ENCODE measurements at places on chromosomes 12 and 14.

DNA sequence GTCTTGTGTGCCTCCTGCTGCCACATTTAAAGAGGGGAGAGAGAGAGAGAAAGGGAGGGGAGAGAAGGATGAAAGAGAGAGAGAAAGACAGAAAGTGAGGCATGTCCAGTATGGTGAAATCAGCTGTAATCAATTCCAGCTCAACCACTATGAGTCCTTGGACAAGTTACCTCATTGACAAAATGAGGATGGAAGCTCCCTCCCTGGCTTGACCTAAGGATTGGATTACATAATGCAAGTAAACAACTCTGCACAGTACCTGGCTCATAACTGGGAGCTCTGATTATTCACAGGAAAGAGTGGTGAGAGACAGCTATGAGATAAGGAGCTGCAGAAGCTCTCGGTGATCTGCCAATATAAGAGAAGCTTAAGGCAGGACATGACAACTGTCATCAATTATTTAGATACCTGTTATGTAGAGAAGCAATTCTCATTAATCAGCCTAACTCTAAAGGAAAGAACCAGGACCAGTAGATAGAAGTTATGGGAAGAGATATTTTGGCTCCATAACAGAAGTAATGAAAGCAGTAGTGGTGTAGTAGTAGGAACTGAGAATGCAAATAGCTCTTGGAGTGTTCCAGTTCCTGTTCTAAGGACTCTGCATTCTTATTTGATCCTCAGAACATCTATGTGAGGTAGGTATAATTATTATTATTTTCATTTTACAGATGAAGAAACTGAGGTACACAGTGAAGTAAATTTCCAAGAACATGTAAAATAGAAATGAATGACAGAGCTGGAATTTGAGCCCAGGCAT is 791.6 kb downstream of the DIO2 start:
- no peak for DNase-seq

GRCh38 chr12:132740313-132740646 is 21.4 kb downstream of the ANKLE2 start:
- DNase-seq, result no peak

GRCh38 chr12:20629414-20630156 is 65.5 kb upstream of the SLCO1C1 start:
- DNase-seq, result no peak

- no peak for DNase-seq
Measured at GRCh38 chr12:32030151-32030550, 70.9 kb downstream of the RESF1 start.

DNA sequence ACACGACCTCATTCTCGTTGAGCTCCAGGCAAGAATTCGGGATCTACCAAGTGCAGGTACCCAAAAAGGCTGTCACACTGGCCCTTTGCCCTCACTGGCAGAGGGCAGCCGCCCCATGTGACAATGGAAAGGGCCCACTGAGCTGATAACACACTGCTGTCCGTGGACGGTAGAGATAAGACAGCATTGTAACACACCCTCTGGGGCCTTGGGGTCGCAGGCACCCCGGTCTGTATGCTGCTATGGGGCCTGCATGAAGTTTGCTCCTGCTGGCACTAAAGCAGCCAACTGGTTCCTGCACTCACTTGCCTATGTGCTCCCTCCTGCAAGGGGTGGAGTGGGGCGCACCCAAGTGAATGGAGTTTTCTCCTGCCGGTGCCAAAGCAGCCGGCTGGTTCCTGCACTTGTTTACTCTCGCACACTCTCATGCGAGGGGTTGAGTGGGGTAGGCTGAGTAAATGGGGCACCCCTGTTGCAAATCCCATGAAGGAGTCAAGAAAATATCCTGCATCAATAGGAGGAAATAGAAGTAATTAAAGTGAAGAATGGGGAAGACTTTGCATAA is 477.9 kb downstream of the ATP23 start:
- no peak for DNase-seq

DNA sequence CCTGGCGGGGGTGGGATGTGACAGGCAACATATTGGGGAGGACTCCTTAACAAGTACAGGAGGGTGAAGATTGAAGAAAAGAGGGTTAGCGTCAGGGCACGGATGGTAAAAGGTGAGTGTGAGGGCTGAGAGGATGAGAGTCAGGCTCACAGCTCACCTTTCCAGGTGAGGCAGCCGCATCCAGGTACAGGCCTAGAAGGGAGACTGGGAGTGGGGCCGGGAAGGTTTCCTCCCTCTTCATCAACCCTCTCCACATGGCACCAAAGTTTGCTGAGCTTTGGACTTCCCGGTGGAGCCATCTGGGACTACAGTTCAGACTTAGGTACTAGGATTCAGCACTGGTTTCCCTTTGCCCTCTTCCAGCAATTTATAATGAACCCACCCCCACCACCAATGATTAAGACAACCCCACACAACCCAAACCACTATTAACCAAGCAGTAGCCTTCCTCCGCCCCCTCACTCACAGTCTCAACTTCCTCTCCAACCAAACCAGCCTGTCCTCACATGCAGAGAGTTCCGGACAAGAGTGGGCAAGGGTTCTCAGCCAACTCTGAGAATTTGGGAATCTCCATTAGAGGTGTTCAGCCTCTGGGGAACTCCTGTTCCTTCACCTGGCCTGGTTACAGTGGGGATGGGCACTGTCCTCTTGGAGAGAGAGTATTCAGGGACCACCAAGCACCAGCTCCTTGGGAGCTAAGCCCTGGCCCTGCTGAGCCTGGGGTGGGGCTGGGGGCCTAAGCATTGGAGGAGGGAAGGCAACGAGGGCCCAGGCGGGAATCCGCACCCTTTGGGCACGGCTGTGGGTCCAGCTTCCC is 2.4 kb upstream of the HOXC4 start:
- no peak for DNase-seq

DNA sequence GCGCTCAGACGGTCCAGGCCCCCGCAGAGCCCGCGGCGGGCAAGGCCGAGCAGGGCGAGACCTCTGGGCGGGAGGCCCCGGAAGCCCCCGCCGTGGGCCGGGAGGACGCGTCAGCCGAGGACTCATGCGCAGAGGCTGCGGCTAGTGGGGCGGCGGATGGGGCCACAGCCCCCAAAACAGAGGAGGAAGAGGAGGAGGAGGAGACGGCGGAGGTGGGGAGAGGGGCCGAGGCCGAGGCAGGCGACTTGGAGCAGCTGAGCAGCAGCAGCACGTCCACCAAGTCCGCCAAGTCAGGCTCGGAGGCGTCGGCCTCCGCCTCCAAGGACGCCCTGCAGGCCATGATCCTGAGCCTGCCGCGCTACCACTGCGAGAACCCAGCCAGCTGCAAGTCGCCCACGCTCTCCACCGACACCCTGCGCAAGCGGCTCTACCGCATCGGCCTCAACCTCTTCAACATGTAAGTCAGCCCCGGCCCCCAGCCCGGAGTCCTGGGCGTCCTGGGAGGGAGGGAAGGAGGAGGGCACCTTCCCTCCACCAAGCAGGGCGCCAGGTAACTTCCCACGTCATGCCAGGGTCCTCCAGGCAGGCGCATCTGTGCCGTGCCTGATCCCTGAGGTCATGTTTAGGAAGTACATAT is 72.4 kb downstream of the IQSEC3 start:
- DNase-seq, result no peak

DNA sequence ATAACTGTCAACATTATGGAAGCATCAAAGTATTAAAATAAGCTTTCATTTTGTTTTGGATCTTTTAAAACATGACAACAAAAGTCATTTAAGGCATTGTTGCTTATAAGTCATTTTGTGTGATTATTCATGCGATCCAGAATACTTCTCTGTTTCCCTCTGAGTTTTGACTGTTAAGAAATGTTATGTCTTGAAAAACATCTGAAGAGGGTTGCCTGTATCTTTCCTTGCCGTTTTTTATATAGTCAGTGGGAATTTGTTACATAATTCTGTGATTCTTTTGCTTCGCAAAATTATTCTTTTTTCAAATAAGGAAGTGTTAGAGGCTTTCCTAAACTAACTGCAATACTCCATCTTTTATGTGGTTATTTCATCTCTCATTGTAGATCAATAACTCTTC is 78.7 kb downstream of the SAMD4A start:
- no peak for DNase-seq

- no peak for DNase-seq
Measured at GRCh38 chr12:95605087-95605486, 53.8 kb upstream of the USP44 start.

GRCh38 chr12:111435661-111436201 is 30.0 kb downstream of the SH2B3 start:
- no peak for DNase-seq

DNA sequence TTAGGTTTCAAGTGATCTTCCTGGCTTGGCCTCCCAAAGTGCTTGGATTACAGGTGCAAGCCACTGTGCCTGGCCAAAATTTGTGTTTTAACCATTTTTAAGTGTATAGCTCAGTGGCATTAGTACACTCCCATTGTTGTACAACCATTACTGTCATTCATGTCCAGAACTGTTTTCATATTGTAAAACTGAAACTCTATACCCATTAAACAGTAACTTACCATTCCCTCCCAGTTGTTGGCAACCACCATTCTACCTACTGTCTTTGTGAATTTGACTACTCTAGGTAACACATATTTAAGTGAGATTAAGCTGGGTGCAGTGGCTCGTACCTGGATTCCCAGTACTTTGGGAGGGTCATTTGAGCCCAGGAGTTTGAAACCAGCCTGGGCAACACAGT is 67.3 kb upstream of the KCNH3 start:
- DNase-seq, result no peak

GRCh38 chr14:52219488-52220084 is 47.9 kb upstream of the PTGDR start:
- no peak for DNase-seq

DNA sequence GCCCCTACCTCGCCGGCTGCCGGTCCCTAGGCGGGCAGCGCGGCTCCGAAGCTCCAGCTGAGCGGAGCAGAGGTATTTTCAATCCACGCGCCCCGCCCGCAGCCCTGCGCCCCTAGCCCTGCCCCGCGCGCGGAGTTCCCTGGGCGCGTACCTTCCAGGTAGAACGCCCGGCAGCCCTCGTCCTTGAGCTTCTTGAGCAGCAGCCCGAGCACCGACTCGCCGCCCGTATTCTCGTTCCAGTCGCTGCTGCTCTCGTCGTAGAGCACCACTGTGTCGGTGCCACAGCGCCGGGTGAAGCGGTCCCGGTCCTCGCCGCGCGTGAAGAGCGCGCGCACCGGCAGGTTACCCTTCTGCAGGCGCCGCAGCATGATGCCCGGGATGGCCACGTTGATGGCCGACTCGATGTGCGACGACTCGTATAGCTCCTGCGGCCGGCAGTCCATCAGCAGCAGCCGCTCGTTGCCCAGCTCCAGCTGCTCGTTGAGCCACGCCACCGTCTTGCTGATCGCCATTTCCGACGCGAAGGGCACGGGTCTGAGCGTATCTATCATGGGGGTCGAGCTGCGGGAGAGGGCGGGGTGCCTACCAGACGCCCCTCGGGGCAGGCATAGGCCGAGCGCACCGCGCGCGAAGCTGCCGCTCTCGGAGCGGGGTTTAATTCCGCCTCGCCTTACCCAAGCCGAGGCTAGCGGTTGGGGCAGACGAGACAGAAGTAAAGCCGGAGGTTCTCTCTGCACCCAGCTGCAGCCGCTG is 636 bp downstream of the DUSP6 start:
- DNase-seq, result peak; percentile 42

DNA sequence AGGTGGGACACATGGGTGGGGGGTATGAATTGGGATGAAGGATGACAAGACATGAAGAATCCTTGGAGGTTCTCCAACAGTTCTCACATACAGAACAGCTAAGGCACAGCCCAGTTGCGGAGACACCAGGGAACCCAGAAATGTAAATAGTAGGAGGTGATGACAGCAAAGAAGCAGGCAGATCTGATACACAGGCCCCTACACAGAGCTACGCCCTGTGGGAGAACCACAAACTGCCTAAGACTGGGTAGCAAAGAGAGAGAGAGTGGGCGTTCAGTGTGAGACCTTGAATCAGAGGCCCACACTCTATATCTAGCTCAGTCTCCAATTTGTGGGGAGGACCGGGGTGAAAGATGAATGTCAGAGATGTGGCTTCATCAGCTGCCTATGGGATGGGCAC is 9.5 kb upstream of the NUMB start:
- DNase-seq, result no peak

DNA sequence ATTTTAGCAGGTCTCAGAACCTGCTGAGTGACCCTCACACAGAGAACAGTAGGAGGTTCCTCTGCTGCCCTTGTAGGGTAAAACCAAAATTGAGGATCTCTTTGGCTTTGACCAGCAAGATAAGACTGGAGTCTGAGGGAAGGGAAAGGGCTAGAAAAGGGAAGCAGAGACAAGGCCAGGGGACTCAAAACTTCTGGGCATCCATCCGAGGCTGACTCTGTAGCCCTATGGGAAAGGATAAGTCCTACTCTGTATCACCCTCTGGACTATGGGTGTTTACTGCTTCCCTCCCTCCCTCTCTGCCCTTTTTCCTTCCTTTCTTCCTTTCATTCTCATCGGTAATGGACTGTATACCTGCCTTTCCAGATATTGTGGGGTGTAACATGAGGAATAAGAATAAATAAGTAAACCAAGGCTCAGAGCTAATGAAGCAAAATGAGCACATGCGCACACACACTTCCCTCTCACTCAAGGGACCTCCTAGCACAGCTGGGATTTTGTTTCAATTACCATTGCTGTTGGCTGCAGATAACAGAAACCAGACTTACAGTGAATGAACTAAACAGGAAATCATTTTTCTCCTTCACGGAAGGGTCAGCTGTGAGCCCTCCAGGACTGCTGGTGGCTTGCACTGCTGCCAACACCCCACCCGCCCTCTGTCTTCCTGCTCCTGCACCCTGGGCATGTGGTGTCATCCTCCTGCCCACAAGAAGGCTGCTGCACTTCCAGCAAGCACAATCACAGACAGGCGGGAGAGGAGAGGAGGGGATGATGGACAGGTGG is 404.4 kb upstream of the CCDC196 start:
- no peak for DNase-seq

DNA sequence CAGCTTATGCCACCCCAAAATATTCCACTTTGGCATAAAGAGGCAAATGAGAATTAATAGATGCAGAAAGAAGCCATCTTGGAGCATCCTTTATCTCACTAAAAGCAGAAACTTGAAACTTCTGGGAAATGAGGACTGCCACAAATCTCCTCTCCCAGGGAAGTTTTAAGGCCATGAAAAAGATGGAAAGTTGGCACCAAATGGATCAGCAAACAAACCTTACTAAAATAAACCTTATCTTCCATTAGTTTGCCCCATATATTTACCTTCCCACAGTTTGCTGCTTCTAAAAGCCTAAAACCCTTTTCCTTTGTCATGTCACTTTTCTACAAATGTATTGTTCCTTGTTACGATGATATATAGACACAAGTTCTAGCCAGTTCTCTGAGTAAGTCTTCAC is 340.0 kb upstream of the USP15 start:
- DNase-seq, result no peak

DNA sequence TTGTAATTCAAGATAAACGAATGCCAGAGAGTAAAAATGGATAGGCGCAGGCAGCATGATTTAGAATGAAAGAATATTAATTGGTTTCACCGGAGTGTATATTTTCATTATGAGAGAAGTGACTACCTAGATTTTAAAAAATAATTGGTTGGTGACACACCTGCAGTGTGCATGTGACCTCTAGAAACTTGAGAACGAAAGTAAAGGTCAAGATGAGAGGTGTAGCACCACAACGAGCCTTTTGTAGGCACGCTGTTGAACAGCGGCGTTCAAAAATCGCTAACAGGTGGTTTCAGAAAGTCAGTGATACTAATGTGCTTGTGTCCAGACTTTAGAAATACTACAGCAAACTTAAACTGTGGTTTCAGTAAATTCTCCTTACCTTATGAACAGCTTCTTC is 123.8 kb downstream of the NPAS3 start:
- peak; percentile 12 for DNase-seq

Data from NCI-H1105 treated with DMSO at 0.1 percent for 48 hours (cell line).